NCI-H524 (cell line): ENCODE measurements at places on chromosomes 11 and 22.
A peak's percentile ranks its signal among the peaks of the same experiment; 100 is the strongest.

GRCh38 chr11:11420191-11420898, 67.3 kb upstream of the CSNK2A3 start:
- peak; percentile 76 for DNase-seq

DNA sequence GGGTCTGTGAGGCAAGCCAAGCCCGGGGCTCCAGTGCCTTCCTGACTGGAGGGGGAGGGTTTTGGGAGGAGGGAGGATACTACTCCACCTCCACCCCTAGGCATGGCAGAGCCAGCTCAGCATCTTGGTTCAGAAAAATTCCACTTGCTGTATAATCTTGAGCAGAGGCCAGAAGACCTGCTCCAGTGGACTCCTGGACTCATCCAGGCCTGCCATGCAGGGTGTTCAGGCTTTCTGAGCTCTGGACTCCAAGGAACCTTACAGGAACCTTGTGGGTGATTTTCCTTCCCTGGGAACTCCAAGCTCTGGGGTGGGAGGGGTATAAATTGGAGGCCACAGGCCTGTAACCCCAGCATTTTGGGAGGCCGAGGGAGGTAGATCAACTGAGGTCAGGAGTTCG, 9.4 kb downstream of the CSDC2 start:
- DNase-seq: no peak

DNA sequence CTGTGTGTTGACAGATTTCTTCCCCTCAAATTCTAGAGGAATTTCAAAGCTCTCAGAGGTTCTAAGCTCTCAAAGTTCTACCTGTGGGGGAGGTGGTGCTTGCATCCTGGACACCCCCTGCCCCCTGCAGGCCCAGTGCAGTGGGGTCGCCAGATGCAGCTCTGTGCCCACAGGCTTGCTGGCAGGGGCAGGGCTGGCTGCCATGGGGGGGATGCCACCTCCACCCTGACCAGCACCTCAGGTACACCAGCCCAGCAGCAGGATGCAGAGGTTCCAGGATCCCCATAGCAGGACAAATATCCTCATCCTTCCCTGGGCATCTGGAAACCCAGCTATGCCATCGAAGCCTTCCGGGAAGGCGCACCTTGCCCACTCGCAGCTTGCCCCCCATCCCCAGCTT, 91.1 kb downstream of the BRD1 start:
- DNase-seq: no peak

- no peak for DNase-seq
Measured at GRCh38 chr11:35029979-35030682, 108.8 kb upstream of the CD44 start.

- no peak for DNase-seq
Measured at GRCh38 chr22:27113211-27113635, 455.8 kb downstream of the MIAT start.
